ENCODE measurements at places on chromosomes 16 and 17.

DNA sequence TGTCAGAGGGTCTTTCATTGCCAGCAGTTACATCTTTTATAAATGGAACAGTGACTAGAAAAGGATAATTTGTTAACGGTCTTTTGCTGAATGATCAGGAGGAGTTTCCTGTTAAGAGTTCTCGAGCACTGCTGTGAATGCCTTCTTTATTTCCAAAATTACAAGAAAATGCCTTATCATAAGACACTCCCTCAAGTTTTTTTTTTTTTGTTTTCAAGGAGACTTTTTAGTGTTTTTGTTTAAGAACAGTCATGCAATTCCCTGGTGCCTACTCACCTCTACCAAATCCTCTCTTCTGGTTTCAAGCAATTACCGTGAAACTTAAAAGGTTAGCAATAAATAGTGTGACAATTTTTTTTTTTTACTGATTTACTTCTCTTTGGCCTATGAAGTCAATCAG, 19.0 kb upstream of the VWA3A start:
- DNase-seq, result no peak

- no peak for DNase-seq
Measured at GRCh38 chr17:82493226-82493781, 26.2 kb upstream of the FOXK2 start.

GRCh38 chr17:62703776-62704380, 76.4 kb downstream of the MRC2 start:
- DNase-seq, result peak; percentile 52

- no peak for DNase-seq
Measured at GRCh38 chr17:74740173-74740572, 3.1 kb downstream of the RAB37 start.

- no peak for DNase-seq
Measured at GRCh38 chr16:24986512-24987303, 28.5 kb downstream of the ARHGAP17 start.

- no peak for DNase-seq
Measured at GRCh38 chr16:19119564-19119963, 5.8 kb downstream of the ITPRIPL2 start.

GRCh38 chr16:81238296-81239011, at the start of gene BCO1:
TSS of gene BCO1 (plus strand) at chr16:81238689. CDS start at chr16:81238909, 220 bp downstream.
- DNase-seq, result no peak

DNA sequence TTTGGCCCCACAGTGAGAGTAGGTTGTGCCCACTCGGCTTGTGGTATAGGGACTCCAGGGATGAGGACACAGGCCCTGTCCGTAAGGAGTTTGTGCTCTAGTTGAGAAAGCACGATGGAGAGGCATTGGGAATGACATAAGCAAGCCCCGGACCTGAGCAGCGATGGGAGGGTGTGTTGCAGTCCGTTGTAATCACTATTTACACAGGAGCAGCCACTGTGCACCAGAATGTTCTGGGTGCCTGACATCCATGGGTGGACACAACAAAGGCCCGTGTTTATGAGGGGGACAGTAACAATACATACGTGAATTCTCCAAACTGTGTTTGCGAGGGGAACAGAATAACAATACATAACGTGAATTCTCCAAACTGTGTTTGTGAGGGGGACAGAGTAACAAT, 86.8 kb downstream of the NPIPB11 start:
- DNase-seq, result no peak

DNA sequence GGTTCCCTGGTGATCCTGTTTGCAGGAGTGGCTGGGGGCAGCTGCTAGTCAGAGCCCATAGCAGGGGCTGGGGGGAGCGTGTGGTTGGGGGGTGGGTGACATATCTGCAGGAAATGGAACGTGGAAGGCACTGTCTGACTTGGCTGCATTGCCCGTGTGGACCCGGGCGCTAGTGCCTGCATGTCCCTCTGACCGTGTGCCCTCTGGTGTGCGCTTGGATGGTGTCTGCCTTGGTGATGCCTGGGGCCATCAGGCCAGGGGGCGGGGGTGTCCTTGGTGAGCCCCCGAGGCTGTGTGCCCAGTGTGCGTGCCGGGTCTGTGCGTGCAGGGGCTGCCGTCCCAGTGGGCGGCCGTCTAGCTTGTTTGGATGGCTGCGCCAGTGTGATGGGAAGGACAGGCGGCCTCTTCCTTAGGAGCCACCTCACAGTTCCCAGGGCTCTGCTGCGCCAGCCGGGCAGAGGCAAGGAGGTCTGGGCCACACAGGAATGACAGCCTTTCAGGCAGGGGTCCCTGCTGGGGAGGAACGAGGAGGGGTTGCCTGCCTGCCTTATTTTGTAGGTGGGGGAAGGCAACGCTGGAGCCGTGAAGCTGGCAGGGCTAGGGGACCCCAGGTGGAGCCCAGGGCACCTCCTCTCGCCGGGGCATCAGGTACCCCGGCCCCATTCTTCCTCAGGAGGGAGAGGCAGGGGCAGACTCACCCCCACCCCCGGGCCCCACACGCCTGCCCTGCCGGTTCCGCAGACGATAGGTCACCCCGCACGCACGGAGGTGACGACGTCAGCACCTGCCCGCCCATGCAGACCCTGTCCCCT, 693 bp downstream of the NDRG4 start:
- DNase-seq, result no peak

DNA sequence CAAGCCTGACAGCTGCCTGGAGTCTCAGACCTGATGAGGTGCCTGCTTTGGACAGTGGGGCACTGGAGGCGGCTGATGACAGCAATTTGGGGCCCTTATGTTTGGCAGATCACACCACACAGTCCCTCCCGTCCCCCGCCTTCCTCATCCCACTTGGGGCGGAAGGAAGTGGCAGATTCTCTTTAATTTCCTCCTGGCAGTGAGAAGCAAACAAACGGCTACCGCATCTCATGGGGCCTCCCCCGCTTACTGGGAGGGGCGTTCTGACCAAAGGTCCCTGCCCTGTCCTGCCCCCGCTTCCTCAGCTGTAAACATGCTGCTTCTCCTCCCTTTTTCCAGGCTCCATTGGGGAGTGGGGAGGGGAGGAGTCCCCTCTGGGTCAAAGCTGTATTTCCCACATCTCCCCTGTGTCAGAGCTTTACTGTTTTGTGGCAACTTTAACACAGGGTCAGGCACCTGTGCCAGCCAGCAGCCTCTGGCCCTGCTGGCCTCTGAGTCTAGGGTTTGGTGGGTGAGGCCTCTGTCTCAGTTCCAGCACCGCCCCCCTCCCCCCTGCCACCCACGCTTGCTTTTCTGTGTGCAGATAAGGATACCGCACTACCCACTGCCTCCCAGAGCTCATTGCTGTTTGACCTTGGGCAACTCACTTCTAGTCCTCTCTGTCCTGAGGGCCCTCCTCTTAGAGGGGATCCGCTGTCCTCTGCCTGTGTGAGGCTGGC, 5.4 kb upstream of the NFATC3 start:
- peak; percentile 46 for DNase-seq

DNA sequence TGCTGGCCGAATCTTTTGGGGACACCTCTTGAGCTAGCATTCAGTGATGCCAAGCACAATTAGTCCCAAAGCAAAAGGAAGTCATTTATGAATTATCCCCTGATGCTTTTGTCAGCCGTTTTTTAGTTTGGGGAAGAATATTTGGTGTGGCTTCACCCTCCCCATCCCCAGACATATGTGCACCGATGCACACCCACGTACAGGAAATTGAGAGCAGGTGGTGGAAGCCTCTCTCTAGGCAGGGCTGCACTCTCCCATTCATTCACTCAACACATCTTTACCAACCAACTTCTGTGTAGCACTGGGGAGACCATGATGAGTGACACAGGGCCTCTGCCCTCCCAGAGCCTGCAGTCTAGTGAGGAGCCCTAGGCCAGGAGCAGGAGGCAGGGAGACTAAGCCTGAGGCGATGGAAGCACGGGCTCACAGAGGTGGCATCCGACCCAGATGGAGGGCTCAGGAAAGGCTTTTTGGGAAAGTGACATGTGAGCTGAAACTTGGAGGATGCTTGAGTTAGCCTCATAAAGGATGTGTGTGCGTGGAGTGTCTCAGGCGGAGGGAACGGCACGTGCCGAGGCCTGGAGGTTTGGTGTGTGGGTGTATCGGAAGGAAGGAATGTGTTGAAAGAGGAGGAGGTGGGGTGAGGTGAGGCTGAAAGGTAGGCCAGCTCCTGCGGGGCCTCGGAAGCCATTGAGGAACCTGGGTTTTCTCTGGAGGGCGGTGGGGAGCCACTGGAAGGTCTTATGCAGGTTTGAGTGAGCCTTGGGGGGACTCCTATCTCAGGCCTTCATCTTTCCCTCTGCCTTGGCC, 43.8 kb downstream of the PSME3IP1 start:
- no peak for DNase-seq

- DNase-seq, result no peak
Measured at GRCh38 chr17:68790931-68791330, 164.3 kb downstream of the ABCA8 start.

DNA sequence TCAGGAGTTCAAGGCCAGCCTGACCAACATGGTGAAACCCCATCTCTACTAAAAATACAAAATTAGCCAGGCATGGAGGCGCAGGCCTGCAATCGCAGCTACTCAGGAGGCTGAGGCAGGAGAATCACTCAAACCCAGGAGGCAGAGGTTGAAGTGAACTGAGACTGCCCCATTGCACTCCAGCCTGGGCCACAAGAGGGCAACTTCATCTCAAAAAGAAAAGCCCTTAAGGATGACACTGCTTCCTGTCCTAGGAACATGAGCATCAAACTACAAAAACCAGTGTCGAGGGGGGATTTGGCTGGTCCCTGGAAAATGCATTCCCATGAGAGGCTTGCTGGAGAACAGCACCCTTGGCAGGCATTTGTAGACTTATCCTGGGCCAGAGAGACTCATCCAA, 449.5 kb upstream of the PSMD7 start:
- DNase-seq, result no peak

GRCh38 chr16:17887963-17888362, 417.2 kb upstream of the XYLT1 start:
- no peak for DNase-seq

GRCh38 chr17:69492410-69493071, 78.0 kb downstream of the MAP2K6 start:
- DNase-seq, result no peak

DNA sequence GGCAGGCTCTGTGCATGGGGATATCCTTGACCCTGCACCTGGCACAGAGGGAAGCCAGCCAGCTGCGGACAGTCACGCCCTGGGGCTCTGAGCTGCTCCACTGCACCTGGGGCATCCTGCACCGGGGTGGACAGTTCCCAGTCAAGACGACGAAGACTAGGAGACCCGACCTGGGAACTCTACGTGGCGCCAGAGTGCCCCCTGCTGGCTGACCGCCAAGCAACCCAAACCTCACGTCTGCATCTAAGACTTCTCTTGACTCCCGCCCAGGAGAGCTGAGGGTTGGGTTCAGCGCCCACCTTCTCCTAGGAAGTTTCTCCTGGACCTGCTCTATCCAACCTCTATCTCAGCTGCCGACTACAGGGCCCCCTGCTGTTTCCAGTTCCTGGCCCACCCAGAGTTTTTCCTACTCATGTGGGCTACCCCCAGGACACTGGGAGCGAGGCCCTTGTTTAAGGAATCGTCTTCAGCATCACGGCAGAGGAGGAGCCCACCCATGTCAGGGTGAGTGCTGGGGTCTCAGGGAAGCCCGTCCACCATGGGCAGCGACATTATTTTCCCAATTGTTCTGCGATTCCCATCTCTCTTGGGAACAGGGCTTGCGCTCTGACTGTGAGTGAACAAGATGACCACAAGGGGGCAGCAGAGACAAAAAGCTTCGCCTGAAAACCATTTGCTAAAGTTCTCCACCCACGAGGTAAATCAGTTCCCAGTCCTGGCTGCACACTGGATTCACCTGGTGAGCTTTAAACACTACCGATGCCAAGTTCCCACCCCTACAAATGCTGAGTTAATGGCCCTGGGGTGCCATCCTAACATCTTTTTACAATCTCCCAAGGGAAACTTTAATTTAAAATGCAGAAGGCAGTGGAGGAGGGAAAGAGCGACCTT, 29.3 kb downstream of the TLE7 start:
- peak; percentile 21 for DNase-seq

DNA sequence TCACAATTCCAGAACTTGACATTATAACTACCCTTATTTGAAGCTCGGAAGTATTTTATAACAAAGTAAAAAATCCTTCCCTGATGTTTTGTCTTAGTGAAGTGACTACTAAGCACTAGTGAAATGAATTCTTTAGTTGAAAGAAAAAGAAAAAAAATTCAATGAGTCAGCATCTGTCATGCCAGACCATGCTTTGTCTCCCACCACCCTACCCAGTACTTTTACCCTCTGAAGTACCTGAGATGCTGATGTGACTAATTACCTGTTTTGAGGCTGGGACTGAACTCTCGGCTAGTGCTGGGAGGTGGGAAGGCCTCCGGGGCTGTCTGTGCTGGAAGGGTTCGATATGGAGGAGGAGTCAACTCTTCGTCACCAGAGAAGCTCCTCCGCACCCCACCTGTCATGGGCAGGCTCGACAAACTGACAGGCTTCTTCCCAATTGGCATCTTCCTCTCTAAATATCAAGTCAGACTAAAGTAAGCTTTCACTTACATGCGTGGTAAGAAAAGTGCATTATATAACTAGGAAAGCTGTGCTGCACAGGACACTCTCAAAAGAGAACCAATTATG, 19.6 kb downstream of the NME2 start:
- no peak for DNase-seq

GRCh38 chr17:82272495-82273326, 789 bp downstream of the CSNK1D start:
- peak; percentile 14 for DNase-seq

DNA sequence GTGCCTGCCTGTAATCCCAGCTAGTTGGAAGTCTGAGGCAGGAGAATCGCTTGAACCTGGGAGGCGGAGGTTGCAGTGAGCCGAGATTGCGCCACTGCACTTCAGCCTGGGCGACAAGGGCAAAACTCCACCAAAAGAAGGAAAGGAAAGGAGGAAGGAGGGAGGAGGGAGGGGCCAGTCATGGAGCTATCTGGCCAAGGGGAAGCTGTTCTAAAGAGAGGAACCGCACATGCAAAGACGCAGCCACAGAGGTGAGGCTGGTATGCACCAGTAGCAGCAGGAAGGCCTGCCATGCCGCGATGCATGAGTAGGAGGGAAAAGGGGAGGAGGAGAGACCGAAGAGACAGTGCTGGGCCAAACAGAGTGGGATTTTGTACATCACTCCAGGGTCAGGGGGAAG, 35.9 kb downstream of the HSBP1 start:
- DNase-seq, result no peak

- DNase-seq, result no peak
Measured at GRCh38 chr17:35432176-35433074, at the start of gene SLFN12. TSS of gene SLFN12 (minus strand) at chr17:35432500. CDS start at chr17:35423028, 9,472 bp downstream.

- no peak for DNase-seq
Measured at GRCh38 chr17:681738-682529, 32.7 kb downstream of the VPS53 start.

- no peak for DNase-seq
Measured at GRCh38 chr16:8937803-8938202, 25.9 kb downstream of the USP7 start.
